ENCODE measurements at places on chromosomes 4 and X.

DNA sequence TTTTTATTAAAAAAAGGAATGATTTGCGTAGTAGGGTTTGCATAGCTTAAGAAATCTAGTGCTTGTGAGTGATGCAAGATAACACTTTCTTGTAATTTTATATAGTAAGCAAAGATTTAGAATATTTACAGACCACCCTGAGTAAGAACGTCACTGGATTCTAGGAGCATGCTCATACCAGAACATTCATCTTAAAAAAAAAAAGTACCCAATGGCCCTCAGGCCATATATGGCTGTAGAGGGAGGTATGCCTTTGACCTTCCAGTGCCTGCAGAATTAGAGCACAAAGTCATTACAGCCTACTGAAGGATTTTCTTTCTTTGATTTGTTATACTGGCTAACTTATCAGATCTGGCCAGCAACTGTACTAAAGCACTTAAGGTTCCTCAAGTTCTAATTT, 236.3 kb upstream of the GYPA start:
- ATAC-seq: no peak

DNA sequence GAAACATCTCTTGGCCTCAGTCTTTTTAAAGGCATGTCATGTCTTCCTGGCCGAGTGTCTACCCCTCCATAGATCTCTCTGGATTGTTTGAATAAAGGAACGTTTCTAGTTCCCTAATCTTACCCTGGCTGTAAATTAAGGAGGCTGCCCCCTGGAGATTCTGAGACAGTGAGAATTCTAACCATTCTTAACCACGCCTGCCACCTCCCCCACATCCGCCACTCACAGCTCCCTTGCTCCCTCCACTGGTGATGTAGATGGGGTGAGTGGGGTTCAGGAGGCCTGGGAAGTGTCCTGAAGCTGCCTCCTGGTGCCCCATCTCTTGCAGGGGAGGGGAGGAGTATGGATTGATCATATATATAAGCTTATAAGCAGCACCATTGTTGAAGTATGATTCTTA, 48.0 kb upstream of the TRIM2 start:
- no peak for ATAC-seq

GRCh38 chrX:153861151-153861550, 24.8 kb downstream of the L1CAM start:
- no peak for ATAC-seq

DNA sequence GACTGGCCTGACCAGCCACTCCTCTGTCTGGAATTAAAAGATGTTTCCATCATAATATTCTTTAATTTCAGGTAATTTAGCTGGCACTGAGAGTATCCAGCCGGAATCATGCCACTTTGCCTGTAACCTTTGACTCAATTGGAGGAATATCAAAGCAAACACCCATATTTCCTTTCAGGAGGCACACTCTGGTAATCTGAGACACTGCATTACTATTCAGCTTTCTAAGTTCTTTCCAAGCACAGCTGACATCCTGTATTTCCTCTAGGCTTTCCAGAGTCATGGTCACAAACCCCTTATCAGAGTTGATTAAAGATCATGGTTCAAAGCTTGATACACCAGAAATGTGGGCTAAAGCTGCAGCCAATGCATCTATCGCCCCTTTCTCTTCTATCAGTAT, 29.3 kb downstream of the INTS12 start:
- ATAC-seq: no peak

- ATAC-seq: no peak
These were observed 337.5 kb downstream of the GRIA2 start for GRCh38 chr4:157558016-157558415.

Data from activated T-helper 17 cell treated with anti-CD3 and anti-CD28 coated beads, Interleukin-2, amount 50 U/mL, for 72 hours (primary cell).